ENCODE measurements at places on chromosomes 7 and 10. TPM values are rescaled to one million over a fixed set of nuclear protein-coding genes. Genes with fewer than 3 reads are reported as not detected.

The RNF148 gene
- not detected for total RNA-seq

The PIK3CG gene
- total RNA-seq, result not detected

The SPDYE9 gene
- total RNA-seq, result 0.25 TPM

The DLX5 gene
- not detected for total RNA-seq

DNA sequence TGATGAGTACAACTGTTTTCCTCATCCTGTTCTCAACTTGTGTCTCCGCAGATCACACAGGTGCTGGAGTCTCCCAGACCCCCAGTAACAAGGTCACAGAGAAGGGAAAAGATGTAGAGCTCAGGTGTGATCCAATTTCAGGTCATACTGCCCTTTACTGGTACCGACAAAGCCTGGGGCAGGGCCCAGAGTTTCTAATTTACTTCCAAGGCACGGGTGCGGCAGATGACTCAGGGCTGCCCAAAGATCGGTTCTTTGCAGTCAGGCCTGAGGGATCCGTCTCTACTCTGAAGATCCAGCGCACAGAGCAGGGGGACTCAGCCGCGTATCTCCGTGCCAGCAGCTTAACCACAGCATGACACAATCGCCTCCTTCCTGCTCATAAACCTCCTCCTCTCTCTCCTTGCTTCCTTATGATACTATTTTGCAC, 126.7 kb upstream of the PRSS58 start:
- H3K4me1 ChIP-seq, result peaks cover 49% of the 10 kb centered on the region
- peaks cover 12% of the 10 kb centered on the region for H3K27me3 ChIP-seq
- H3K27ac ChIP-seq, result no peak overlapping the region
- peaks cover 5% of the 10 kb centered on the region for H3K36me3 ChIP-seq
- H3K4me3 ChIP-seq, result no peak overlapping the region

GRCh38 chr7:83439026-83439425, 209.9 kb downstream of the SEMA3E start:
- peak overlapping the region; percentile 83 for H3K27ac ChIP-seq
- no peaks in the 10 kb centered on the region for H3K27me3 ChIP-seq
- peaks cover 12% of the 10 kb centered on the region for H3K4me1 ChIP-seq
- peak overlapping the region; percentile 43 for H3K4me3 ChIP-seq

GRCh38 chr10:31100115-31100601, 68.5 kb upstream of the ZNF438 start:
- H3K27ac ChIP-seq, result no peak overlapping the region
- H3K36me3 ChIP-seq, result no peaks in the 10 kb centered on the region
- H3K4me3 ChIP-seq, result no peak overlapping the region
- DNase-seq, result no peak
- H3K4me1 ChIP-seq, result peaks cover 30% of the 10 kb centered on the region

The TRIL gene
- total RNA-seq, result 1.4 TPM

DNA sequence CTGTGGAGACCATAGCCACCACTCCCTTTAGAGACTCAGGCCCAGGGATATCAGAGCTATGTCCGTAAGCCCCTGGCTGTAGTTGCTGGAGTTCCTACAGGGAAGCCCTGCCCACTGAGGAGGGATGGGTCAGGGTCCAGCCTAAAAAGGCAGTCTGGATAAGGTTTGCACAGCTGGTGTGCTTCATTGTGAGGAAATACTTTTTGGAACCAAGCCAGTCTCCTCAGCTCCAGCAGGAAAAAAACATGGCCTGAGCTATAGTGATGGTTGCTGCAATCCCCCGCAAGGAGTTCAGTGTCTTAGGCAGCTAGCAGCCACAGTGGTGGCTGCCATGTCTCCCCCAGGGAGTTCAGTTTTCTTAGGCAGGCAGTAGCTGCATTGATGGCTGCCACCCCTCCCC, 52.6 kb upstream of the CYP2C8 start:
- H3K27ac ChIP-seq, result no peak overlapping the region
- H3K27me3 ChIP-seq, result no peaks in the 10 kb centered on the region
- H3K36me3 ChIP-seq, result peaks cover 4% of the 10 kb centered on the region
- H3K4me1 ChIP-seq, result no peaks in the 10 kb centered on the region

DNA sequence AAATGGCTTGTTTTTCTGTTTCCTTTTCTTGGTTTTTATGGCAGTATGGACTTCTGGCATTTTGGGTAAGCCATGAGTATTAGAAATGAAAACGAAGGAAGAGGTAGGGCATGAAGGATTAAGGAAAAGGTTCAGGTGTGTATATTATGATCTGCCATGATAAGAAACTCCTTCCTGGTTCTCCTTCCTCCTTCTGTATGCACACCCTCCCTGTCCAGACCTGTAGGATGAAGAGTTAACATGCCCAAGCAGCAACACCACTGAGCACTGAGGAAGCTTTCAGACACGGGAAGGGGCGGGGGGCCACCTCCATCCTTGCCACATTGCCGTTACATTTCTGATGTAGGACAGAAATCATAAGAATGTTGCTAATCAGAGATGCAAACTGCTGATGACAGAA, 361.0 kb upstream of the ZMIZ1 start:
- H3K27me3 ChIP-seq, result no peaks in the 10 kb centered on the region
- no peak overlapping the region for H3K4me3 ChIP-seq
- peaks cover 9% of the 10 kb centered on the region for H3K4me1 ChIP-seq
- DNase-seq, result no peak

GRCh38 chr7:31327071-31327470, 13.5 kb downstream of the NEUROD6 start:
- H3K27me3 ChIP-seq, result peaks cover 4% of the 10 kb centered on the region
- H3K27ac ChIP-seq, result no peak overlapping the region
- no peaks in the 10 kb centered on the region for H3K36me3 ChIP-seq
- DNase-seq, result no peak
- H3K4me3 ChIP-seq, result no peak overlapping the region
